Stimulated activated CD4-positive, alpha-beta T cell treated with anti-CD3 and anti-CD28 coated beads, Interleukin-15, amount 100 ng/mL, for 24 hours (primary cell): ENCODE measurements at places on chromosomes 12 and 14.
A peak's percentile ranks its signal among the peaks of the same experiment; 100 is the strongest.

DNA sequence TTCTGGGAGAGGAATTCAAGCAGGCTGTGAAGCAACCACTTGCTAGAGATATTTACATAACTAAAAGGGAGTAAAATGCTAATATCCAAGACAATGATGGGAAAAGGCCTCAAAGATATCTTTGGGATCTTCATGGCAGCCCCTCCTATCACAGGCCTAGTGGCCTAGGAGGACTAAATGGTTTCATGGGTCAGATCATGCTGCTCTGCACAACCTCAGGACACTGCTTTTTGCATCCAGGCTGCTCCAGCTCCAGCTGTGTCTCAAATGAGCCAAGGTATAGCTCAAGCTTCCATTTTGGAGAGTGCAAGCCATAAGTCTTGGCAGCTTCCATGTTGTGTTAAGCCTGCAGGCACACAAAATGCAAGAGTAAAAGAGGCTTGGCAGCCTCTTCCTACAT, 195.6 kb upstream of the SSTR1 start:
- DNase-seq, result no peak

- DNase-seq, result no peak
Measured at GRCh38 chr12:128388461-128389000, 121.6 kb downstream of the TMEM132C start.

DNA sequence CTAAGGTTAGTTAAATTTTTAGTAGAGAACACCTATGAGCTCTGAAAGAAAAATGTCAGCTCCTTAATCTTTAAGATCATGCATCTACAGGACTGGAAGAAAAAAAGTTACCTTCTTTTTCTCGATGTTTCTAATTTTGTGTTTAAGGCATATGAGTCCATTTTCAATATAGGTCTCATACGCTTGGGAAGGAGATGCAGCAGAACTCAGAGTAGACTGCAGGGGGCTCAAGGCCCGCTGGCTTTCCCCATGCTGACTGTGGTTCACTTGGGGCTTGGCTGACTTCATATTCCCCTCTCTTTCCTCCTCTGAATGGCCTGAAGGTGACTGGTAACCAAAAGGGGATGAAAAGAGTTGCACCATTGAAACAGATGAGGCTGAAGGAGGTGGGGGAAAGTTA, 1.5 kb downstream of the CAPRIN2 start:
- DNase-seq, result peak; percentile 34

GRCh38 chr12:11650286-11651281, 1.1 kb downstream of the ETV6 start:
- DNase-seq, result no peak

GRCh38 chr14:96081767-96082400, 42.7 kb downstream of the C14orf132 start:
- no peak for DNase-seq

- DNase-seq, result no peak
Measured at GRCh38 chr12:103301642-103302591, 193.9 kb downstream of the C12orf42 start.

DNA sequence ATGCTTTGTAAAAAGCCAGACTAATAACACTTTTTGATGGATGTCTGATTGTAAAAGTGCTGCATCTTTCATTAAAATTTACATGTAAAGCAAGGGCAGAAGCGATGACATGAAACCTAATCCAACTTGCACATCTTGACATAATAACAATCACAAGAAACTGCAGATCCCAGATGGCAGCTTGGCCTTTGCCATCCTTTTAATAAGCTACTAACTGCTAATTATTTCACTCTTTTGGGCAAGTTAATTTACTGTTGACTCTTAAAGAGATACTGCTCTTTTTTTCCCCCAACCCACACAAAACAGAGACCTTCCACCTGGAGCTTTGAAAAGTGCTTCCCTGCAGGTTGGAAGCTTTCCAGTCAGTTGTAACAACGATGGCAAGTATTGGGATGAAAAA, 137.5 kb downstream of the NRXN3 start:
- no peak for DNase-seq

DNA sequence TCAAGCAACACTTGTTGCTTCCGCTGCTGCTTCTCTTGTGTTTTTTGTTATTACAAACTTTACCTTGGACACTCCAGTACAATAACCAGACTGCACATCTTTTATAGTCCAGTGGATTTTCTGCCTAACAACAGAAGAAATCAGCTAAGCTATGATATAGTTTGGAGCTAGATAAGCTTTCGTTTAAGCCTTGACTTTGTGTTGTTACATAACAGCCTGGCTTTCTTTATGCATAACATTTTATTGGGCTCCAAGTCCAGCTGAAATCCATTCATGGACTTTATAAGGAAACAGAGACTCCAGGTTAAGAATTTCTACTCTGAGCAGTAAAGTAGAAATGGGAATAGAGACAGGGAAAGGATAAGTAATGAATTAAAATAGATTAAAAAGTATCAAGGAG, 3.5 kb upstream of the DCN start:
- DNase-seq, result no peak

DNA sequence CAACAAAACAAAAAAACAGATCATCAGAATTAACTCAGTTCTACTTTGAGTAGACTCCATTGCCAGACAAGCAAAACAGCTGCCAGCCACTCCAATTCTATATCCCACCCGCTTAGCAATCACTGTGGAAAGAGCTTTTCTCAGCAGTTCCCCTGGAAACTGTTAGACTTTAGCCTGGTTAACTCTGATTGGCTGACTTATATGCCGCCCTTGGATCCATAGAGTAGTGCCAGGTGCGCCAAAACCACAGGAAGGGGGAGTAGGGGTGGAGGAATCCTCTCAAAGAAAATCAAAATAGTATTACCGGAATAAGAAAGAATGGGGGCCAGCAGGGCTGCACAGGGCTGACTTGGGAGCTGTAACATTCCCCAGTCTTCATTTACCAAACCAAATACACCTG, 5.4 kb upstream of the EML5 start:
- no peak for DNase-seq

GRCh38 chr14:91835197-91835919, 32.0 kb downstream of the TC2N start:
- peak; percentile 43 for DNase-seq

- no peak for DNase-seq
Measured at GRCh38 chr12:12091977-12092663, 21.4 kb downstream of the BCL2L14 start.

DNA sequence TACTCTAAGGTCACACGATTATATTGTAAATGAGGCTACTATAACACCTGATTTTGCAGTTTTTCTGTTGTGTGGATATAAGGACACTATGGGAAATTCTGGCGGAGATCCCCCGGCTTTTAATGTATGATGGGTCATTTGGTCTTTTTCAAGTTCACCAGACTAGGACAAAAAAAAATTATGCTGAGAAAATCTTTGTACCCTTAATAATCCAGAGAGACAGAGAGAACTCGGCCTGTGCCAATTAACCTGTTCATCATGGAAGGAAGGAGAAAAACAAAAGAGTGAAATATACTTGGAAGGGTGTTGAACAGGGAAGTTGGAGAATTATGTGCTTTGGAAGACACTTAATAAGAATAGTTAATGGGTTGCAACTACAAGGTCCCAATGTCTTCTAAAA, 62.2 kb upstream of the KICS2 start:
- no peak for DNase-seq

- DNase-seq, result no peak
Measured at GRCh38 chr14:69504775-69505174, 20.2 kb downstream of the PLEKHD1 start.

DNA sequence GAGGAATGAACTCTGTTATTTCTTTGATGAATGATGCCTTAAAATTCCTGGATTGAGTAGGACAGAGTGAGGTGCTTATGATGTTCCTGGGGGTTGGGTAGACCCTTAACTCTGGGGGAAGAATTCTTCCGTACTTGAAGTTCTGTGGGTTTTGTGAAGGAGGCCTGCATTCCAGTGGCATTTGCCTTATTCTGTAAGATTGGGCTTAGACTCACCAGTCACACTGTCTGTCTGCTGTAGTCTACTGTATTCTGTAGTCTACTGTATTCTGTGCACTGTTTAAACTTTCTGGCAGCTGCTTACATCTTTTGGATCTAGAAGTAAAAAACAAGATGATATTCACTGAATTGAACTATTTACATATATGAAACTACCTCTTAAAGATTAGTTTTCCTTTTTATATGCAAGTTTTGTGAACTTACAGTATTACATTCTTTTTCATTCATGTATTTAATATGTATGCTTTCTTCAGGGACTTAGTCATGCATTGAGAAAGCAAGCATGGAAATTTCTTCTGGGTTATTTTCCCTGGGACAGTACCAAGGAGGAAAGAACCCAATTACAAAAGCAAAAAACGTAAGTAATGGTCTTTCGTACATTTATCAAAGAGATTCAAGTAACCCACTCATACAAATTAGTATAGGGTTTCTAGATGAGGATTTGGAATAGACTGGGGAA, 42.3 kb upstream of the TPH2 start:
- DNase-seq, result no peak
